ENCODE measurements at places on chromosomes 2 and 18.

- no peak for DNase-seq
These were observed 39.5 kb downstream of the ADNP2 start for GRCh38 chr18:80148326-80149199.

DNA sequence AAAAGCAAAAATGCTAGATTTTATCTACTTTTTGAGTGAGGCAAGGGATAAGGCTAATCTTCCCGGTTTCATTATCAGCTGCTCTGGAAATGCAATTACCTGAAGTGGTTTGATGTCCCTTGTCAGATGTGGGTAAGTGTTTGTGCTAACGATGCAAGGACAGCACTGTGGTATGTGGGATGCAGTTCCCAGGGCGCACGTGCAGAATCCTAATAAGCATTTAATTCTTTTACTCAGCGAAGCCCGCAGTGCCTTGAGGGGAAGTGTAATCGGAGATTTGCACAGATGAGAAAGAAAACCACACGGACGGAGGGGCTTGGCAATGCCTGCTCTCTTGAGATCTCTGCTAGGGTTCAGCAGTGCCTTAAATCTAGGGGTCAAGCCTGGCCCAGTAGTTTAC lies 108.5 kb upstream of the LYPD6 start:
- no peak for DNase-seq

DNA sequence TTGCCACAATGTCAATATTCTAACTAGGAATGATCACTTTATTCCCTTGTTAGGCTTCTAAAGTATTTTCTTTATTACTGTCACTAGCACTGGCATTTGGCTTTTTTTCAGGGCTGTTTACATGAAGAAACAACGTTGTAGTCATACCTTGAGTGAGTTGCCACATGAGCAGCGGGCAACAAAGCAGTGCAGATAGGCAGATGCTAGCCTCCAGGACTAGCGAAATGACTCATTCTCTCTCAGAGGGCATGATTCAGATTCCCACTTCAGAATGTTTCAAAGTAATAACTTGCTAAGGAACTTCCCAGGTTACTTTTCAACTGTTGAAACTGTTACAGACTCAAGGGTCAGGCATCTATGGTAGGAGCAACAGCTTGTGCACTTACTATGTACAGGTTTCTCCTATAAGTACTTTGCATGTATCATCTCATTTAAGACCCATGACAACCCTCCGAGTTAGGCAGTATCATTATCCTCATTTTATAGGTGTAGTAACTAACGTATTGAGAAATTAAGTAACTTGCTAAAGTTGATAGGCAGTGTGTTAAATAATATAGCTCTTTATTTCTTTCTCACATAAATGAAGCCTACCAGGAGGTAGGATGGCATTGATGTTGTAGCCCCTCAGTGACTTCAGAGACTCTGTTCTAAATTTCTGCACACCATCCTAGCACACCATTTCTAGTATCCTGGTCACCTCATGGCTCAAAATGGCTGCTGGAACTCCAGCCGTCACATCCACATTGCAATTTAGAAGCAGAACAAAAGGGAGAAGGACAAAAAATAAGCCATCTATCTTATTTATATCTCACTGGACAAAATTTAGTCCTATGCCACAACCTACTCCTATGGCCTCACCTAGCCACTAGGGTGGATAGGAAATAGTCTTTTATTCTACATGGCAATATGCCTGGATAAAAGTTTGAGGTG lies 83.3 kb downstream of the ICOS start:
- peak; percentile 98 for DNase-seq

DNA sequence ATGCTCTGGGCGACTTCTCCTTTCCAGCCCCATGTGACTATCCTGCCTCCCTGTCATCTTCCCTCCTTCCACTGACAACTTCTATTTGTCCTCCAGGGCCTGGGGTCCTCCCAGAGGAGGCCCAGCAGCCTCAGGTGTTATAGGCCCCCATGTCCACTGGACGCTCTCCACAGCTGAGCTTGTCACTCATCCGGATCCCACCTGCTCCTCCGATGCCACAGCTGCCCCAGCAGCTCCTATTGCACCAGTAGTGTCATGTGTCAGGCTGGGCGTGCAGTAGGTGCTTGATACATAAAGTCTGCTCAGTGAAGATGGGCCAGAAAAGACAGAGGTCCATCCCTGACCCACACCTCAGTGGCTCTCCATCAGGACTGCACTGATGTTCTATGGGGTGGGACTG lies 305.7 kb upstream of the MYT1L start:
- DNase-seq: no peak

DNA sequence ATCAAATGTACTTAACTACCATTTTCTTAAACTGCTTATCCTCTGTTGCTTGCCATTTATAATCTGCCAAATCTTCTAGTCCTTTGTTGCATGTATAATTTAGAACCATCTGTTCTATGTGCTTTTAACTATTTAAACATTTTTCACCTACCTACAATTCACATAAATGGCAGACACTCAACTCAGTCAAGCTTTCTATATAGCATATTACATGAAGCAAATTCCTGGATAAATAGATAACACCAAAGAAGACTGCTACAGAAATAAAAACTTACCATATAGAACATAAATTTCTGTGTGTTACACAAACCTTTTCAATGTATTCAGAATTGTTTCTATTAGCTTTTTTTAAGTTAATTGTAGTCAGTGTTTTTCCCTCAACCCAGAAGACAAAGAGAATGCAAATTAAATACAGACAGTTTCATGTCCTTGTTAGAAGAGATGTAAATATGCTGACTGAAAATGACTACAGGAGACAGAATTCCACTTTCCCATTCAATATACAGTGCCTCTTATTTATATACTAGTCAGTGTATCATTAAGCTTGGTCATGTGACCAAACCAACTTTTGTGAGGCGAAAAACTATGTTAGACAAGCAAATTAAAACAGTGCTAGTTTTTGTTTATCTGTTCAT lies 2.6 kb downstream of the BAZ2B start:
- DNase-seq: peak; percentile 52

- DNase-seq: no peak
These were observed at the start of gene SFTPB for GRCh38 chr2:85668009-85668856. SFTPB (minus strand) TSS chr2:85668199; CDS start chr2:85668183, 16 bp downstream.

DNA sequence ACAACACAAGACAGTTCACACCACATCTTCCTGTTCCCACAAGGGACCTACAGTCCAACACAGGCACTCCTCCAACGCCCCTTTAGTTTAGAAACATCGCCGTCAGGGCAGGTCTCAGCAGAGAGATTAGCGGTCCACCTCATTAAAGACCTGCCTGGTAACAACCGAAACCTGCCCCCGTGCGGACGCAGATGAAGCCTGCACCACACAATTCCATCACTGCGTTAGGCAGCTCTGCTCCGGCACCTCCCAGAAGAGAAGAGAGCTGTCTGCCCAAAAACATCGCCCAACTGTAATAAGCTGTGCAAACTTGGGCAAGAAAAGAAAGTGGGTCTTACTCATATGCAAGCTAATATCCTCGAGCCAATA lies 32.7 kb downstream of the ZNF516 start:
- DNase-seq: no peak

DNA sequence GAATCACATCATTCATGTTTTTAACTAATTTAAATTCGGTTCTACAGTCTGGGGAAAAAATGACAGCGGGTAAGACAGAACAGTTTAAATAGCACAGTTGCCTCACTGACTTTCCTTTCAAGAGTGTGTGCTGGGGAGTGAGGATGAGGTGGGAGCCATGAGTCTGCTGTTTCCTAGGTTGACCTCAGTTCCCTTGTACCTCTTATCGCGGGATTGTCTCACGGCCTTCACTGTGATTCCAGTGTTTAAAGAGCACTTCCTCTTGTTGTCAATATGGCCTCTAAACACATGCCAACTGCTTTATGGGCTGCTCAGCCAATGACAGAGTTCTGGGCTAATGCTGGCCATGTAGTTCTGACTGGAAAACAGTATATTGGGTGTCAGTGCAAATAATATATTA lies 41.6 kb upstream of the ALMS1 start:
- no peak for DNase-seq
